ENCODE measurements at places on chromosomes 4 and X.

DNA sequence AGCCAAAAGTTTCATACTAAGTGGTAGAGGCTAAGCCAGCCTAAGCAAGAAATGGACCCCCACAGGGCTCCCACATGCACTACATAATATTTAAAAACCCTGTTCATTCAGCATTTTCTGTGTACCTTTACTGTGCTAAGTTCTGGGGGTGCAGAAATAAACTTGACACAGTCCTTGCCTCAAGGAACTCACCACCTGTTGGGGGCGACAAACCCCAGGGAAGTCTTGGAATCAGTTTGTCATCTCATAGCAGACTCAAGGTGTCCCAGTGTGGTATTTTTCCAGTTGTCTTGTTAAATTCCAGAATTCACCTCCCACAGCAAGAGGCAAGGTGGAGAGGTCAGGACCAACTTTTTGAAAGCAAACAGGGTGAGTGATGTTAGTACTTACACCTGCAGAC lies 43.1 kb downstream of the ATG4A start:
- no peak for DNase-seq

DNA sequence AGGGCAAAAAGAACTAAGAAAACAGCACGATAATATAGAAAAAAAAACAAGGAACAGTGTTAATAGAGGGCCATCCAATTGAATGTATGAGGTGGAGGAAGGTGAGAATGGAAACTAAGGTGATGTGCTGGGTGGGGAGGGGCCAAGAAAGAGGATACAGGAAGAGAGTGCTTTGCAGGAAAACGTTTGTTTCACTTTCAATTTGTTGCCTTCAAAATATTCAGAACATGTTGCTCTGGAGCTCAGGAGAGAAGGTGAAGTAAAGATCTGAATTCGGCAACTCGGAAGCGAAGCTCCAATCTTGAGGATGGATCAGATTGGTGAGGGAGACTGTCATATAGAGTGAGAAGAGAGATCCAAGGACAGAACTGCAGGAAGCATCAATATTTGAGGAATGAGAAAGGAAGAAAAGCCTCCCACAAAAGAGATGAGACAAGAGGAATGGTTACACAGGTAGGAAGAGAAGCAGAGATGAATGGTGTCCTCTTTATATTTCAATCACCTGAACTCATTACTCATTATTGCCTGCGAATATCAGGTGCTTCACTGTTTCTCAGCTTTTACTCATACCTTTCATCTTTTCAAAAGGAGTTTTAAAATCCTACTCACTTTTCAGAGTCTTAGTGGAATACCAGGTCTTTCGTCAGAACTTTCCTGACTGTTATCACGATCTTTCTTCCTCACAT lies 14.7 kb upstream of the SEC24D start:
- no peak for DNase-seq

- no peak for DNase-seq
These were observed 10.5 kb downstream of the TLR7 start for GRCh38 chrX:12877386-12877785.

- no peak for DNase-seq
These were observed 163.9 kb downstream of the KDR start for GRCh38 chr4:54961357-54961975.

DNA sequence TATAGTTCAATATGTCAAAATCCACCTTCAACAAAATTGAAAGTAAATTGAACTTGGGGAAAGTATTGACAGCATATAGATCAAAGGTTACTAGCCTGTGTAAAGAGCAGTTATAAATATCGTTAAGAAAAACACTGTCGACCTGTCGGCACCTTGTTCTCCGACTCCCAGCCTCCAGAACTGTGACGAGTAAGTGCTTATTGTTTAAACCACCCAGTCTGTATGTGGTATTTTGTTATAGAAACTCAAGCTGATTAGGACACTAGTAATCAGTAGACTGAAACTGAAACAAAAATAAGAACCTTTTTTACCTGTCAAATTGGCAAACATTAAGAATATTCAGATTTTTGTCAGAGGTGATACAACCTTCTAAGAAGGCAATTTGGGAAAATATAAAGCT lies 17.0 kb downstream of the HTT start:
- DNase-seq, result no peak

GRCh38 chrX:5898463-5898862 lies 330.2 kb downstream of the NLGN4X start:
- no peak for DNase-seq

- DNase-seq, result no peak
These were observed 15.7 kb downstream of the OFD1 start for GRCh38 chrX:13750204-13750603.

DNA sequence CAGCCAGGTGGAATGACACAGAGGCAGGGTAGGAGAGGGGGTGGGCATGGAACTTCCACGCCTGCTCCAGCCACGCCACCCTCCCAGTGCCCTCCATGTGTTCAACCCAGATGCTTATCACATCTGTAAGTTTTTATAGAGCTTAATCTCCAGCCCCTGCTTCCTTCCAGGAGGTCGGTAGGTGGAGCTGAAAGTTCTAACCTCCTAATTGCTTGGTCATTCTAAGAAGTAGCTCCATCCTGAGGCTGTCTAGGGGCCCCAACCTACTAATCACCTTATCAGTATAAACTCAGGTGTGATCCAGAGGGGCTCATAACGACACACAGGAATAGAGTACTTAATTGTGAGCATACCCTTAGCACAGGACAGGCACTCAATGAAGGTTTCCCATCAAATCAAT lies 18.3 kb downstream of the QDPR start:
- no peak for DNase-seq

Data from left forelimb (tissue), 1 donor.